ENCODE measurements at places on chromosomes 11 and 22.

- DNase-seq, result no peak
These were observed 37.1 kb downstream of the RPL27A start for GRCh38 chr11:8719721-8720120.

- DNase-seq, result no peak
These were observed 47.2 kb downstream of the PIWIL3 start for GRCh38 chr22:24727218-24727851.

GRCh38 chr22:20316217-20316843, 3.5 kb downstream of the DGCR6L start:
- DNase-seq, result no peak

- peak; percentile 98 for DNase-seq
These were observed at the start of gene SELENOM for GRCh38 chr22:31107178-31107893. Gene SELENOM (minus strand): TSS chr22:31107568. CDS start chr22:31107505, 63 bp downstream.
